ENCODE measurements at places on chromosomes 6 and 20.

DNA sequence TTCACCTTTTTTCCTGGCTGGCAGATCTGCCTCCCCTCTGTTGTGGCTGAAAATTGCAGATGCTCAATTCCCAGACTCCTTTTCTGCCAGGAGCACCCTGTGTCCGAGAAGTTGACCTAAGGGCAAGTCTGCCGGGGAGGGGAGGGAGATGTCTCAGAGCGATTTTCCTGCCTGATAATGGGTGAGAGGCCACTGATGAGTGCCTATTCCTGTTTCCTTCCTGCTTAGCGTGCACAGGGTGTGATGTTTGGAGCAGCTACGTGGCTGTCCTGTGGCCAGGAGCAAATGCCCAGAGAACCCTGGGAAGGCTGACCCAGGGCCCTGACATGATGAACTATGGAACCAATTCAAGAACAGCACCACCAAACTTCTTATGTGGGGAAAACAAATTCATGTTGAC is 22.5 kb downstream of the SOX4 start:
- no peak for DNase-seq

DNA sequence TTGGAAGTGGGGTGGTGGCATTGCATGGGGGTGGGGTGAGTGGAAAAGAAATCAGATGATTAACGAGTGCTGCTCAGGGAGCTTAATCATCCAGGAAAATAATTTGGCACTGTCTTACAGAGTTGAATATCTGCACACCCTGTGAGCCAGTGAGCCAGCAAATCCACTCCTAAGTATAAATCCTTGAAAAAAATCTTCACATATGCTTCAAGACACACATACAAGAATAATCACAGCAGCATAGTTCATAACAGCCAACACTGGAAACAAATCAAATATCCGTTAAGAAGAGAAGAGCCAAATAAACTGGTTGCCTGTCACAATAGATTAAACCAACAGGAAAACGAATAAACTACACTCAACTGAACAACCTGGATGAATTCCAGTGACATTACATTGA is 62.8 kb downstream of the SAMD3 start:
- DNase-seq: no peak

GRCh38 chr20:33490023-33490933 is at the start of gene CBFA2T2:
TSS of gene CBFA2T2 (plus strand) at chr20:33490096. CDS start at chr20:33490268, 172 bp downstream.
- no peak for DNase-seq

DNA sequence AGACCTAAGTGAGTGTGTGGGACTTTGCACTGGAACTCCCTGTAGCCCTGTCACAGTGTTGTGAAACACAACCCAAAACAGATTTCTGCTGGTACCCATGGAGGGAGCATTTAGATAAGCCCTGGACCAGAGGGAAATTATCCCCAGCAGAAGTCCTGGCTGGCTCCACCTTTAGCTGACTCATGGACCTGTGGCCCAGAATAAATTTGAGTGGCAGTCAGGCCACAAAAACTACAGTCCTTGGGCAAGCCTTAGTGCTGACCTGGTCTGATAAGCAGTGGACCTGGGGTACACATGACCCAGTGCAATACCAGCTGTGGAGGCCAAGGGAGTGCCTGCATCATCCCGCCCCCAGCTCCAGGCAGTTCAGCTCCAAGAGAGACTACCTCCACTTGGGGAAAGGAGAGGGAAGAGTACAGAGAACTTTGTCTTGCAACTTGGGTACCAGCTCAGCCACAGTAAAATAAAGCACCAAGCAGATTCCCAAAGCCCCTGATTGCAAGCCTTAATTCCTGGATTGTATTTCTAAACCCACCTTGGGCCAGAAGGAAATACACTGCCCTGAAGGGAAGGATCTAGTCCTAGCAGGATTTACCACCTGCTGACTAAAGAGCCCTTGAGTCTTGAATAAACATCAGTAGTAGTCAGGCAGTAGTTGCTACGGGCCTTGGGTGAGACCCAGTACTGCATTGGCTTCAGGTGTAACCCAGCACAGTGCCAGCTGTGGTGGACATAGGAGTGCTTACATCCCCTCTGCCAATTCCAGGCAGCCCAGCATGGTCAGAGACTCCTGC is 140.4 kb upstream of the COL21A1 start:
- DNase-seq: no peak

DNA sequence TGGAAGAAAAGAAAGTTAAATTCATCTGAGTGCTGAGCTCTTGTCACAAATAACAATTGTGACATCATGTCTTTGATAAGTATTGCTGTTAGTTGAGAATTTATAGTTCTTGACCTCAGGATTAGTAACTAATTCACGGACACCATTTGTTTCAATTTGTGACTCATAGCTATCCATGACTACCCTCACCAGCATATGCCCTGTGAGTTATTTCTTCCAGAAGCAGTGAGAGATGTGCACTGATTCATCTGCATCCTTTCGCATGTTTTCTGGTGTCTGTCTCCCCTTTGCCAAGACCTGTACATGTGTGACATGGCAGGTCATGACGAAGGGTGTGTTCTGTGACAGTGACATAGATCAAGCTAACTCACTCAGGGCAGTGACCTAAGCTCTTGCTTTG is 86.9 kb downstream of the SOBP start:
- DNase-seq: no peak

GRCh38 chr6:72175916-72176315 is 289.6 kb downstream of the RIMS1 start:
- DNase-seq: no peak

DNA sequence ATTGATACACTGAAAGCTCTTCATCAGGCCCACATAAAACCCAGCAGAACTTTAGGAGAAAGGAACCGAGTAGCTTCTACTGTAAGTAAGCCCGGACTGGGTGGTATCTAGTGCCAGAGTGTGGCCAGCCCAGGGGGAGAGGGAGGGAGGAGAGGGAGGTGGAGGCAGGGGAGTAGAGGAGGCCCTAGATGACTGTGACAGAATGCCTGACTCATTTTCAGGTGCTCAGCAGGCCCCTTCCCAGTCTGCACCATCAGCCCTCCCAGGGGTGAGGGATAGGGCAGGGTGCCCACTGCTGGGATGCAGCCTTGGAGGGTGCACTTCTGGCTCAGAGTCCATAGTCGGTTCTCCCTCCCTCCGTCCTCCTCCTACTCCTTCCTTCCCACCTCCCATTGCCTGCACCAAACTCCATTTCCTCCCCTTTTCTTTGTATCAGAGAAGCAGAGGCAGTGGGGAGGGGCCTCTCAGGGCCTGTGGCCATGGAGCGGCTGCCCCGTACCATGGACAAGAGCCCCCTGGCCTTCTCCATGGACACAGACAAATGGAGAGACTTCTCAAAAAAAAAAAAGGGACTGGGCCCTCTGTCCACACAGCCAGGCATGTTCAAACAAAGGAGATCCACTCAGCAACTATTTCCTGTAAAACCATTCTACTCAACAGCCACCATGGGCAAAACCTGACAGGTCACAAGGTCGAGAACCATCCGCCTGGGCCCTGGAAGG is 184.9 kb upstream of the SNX9 start:
- no peak for DNase-seq

- no peak for DNase-seq
These were observed 576.8 kb downstream of the QKI start for GRCh38 chr6:163991321-163991720.

GRCh38 chr20:31568773-31569162 is 36.3 kb upstream of the ID1 start:
- no peak for DNase-seq

- DNase-seq: no peak
These were observed 73.9 kb upstream of the BACH2 start for GRCh38 chr6:90370493-90370959.

DNA sequence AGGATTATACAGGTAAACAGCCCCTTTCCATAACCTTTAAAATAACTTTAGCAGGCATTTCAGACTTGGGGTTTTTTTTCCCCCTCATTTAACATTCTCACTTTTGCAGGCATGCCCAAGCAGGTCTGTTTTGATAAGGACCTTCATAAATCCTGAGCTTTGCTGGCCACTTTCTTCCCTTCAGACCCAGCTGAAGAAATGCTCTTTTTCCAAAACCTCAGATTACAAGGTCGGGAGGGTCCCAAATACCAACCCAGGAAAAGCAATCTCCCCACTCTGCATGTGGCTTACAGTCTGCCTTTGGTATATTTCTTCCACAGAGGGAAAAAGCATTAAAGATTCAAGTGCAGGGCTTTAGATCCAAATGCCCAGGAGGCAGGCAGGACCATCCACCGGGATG is 6.8 kb downstream of the NFATC2 start:
- no peak for DNase-seq

DNA sequence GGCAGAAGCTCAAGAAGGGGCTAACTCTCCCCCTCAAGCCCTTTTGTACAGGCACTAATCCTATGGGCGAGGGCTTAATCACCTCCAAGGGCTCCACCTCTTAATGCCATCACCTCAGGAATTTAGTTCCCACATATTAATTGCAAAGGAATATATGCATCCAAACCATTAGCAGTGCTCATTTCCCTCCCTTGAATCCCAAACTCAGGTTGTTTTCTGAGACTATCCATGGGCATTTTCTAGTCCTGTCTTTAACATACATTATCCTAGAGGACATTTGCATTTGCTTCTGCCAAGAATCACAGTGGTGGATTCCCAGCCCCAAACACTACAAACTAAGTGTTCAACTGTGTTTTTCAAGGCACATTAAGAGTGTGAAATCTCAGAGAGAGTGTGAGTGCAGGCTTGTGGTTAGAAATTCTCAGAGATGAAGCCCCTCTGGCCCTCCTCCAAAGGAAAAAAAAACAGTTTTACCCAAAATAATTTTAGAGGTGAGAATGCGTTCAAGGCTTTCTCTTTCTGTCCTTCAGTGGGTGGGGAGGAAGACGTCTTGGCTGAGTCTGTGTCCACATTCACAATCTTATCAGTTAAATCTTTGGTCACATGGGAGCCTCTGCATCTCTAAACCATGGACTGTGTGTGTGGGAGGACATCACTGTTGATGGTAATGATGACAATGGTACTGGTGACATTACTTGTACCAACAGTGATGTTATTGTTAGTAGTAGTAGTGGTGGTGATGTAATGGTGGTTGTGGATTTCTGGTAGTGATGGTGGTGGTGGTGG is 59.3 kb downstream of the SYNDIG1 start:
- DNase-seq: no peak

- DNase-seq: no peak
These were observed 37.6 kb upstream of the MDFI start for GRCh38 chr6:41600499-41601247.

DNA sequence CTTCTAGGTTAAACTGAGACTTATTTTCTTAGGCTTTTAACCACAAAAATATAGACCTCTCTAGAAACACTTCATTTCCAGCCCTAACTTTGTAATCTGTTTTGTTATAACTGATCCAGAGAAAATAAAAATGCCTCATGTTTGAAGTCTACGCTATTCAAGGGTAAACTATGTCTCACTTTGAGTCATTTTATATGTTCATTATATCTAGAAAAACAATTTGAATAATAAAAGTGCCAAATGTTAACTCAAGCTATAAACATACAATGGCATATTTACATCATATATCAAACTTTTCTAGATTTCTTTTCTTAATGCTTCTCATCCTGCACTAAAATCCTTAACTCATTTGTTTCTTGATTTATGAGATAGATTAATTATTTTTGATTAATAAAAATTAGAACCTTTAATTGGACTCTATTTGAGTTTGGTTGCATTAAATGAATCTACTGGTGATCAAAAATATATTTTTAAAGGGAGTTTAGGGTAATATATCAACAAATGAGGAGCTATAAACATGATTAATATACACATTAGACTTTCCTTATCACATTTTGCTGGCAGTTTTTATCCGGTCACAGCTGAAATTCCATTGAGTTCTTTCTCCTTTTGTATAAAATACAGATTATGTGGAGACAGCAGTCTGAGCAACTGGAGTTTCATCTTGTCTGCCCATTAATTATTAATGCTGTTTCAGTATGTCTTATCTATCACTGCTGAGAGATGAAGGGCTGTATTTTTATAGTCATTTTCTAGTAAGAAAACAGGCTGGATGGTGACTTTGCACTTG is 246.5 kb downstream of the TBX18 start:
- no peak for DNase-seq

DNA sequence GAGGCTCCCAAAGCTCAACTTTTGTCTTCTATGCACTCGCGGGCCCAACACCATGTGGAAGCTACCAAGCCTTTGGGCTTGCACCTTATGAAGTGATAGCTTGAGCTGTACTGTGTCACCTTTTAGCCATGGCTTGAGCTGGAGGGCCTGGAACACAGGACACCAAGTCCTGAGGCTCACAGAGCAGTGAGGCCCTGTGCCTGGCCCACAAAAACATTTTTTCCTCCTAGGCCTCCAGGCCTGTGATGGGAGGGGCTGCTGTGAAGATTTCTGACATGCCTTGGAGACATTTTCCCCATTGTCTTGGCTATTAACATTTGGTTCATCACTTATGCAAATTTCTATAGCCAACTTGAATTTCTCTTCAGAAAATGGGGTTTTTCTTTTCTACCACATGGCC is 96.5 kb downstream of the MMUT start:
- DNase-seq: no peak

DNA sequence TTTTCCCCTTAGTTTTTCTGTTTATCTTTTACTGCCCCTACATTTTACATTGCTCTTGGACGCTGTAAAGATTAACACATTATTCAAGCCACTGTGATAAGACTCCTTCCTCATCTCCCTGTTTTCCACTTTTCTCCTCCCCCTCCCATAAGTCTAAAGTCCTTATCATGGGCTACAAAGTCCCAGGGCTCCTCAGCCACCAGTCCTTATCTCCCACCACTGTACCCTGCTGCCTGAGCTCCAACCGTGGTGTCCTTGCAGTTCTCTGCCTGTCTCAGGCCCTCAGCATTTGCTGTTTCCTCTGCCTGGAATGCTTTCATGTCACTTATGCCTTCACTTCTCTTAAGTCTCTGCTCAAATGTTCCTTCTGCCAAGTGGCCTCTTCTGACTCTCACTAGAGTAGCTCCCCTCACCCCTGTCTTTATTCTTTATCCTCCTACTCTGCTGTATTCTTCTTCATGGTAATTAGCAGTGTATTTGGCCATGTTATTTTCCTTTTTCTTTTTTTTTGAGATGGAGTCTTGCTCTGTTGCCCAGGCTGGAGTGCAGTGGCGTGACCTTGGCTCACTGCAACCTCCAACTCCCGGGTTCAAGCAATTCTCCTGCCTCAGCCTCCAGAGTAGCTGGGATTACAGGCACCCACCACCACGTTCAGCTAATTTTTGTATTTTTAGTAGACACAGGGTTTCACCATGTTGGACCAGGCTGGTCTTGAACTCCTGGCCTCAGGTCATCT is 10.8 kb upstream of the LATS1 start:
- DNase-seq: no peak

DNA sequence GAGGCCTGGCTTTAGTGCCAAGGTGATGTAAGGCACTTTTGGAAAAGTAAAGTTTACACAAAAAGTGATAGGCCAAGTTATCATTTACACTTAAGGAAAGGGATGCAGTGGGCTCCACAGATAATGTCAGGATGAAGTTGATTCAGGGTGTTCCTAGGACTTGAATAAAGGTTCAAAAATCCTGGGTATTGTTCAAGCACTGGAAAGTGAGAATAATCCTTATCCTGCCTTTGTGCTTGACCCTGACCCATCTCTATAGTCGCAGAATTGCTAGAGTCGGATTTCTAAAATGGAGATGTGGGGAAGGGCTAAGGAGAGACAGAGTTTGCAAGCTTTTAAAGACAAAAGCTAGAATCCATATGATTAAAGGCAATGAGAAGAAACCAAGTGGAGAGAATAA is 115.6 kb downstream of the TIAM2 start:
- no peak for DNase-seq

Measured in CD8-positive, alpha-beta T cell (primary cell).